Stimulated activated CD8-positive, alpha-beta memory T cell treated with anti-CD3 and anti-CD28 coated beads, Interleukin-4, amount 100 ng/mL, for 1 hour (primary cell): ENCODE measurements at places on chromosomes 1 and 21.

DNA sequence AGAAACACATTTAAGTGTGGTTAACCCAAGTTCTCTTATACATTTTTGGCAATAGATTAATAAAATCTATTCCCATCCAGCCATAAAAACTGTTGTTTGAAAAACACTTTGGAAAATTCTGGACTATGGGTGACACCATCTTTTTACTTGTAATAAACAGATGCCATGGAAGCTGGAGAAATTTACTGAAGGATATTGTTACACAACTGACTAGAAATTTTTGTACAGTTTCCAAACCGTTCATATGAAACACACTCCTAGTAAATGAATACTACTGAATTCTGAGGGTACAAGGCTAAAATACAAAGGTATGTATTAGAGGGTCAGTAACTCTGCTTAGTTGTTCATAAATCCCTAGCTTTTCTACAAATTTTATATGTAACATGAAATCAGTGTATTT, 48.7 kb downstream of the TRIM33 start:
- DNase-seq: no peak

DNA sequence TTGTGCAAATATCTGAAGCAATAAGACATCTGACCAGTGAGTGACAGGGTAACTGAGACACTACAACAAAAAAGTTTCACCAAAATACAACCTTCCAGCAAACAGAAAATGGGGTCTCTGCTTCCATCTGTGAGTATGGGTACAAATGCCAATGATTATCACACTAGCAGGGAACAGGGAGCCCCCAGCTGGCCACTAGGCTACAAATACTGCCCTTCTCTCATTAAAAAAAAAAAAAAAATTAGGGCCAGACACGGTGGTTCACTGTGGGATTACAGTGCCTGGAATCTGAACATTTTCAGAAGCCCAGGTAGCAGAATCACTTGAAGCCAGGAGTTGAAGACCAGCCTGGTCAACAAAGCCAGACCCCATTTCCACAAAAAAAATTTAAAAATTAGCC, 48.4 kb upstream of the EDARADD start:
- no peak for DNase-seq

- DNase-seq: no peak
Observed at GRCh38 chr1:53073868-53074311, 11.9 kb downstream of the PODN start.

GRCh38 chr1:157004327-157004726, 41.2 kb downstream of the ARHGEF11 start:
- no peak for DNase-seq

GRCh38 chr1:153670257-153670858, 435 bp downstream of the ILF2 start:
- no peak for DNase-seq
